ENCODE measurements at places on chromosomes 7 and 10.

GRCh38 chr10:77798940-77799339 is 127.6 kb downstream of the DLG5 start:
- DNase-seq, result no peak

GRCh38 chr10:108112218-108112617 is 947.7 kb upstream of the SORCS1 start:
- no peak for DNase-seq

DNA sequence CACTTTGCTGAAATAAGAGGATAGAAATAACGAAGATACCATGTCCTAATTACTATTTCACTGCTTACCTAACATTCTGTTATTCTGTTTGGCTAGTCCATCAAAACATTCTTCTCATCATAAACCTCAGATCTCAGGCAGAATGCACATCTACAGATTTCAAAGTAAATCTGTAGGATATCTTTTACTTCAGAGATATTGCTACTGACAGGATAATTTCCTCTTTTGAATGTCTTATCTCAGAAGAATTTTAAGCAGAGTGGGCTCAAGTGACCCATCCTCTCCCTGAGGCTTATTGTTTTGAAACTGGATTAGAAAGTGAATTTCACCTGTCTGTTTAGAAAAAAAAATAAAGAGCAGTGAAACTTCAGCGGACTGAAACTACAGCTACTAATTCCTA is 83.6 kb downstream of the SEMA3C start:
- DNase-seq, result no peak

- no peak for DNase-seq
Observed at GRCh38 chr7:44277851-44278250, 47.5 kb downstream of the CAMK2B start.

- DNase-seq, result no peak
Observed at GRCh38 chr7:151128716-151129115, 38.8 kb downstream of the GBX1 start.

DNA sequence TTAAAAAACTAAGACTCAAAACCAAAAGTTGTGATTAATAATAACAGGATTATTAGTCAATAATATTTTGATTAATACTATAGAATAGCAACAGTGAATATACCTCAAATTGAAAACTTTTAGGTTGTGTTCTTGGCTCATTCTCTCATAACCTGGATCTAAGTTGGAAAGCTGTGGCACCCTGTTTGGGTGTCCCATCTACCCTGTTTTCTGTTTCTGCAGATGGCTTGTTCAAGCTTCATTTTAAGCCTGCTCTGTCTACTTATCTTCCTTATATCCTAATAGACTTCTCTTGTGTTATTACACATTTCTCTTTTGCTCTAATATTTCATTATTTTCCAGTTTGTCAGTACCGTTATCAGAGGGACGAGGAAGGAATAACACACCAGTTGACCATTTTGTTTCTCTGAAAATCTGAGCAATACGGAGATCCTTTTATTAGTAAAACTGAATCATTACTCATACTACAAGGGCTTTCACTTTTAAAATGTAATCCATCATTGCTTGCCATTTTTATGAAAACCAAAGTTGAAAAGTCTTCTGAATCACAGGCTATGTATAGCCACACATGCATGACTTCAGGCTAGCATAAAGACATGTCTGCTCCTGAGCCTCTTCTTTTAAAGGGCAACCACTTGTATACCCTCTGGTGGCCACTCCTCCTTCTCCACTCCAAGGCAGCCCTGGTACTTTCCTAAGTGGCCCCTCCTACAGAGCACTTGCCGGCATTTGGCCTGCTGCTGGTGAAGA is 22.3 kb downstream of the COX15 start:
- no peak for DNase-seq

DNA sequence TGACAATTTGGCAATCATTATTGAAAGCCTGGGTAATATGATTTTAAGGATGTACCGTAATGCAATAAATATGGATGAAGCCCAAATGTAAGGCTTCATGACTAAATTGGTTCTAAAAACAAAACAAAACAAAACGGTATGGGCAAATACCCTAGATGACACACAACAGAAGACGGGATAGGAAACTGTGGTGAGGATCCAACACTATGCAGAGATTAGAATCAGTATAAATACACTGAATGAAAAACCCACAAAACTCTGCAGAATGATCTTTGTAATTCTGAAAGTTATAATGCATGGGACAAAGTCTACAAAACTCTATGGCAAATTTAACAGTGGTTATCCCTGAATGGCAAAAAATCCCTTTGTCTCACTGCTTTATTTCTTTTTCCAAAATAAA is 57.6 kb downstream of the MALSU1 start:
- DNase-seq, result no peak

GRCh38 chr7:101557421-101557820 is 71.7 kb downstream of the MYL10 start:
- DNase-seq, result no peak

GRCh38 chr7:158655931-158656441 is 48.6 kb downstream of the NCAPG2 start:
- no peak for DNase-seq

GRCh38 chr10:97726636-97727178 is 10.2 kb upstream of the ZFYVE27 start:
- DNase-seq, result no peak

- no peak for DNase-seq
Observed at GRCh38 chr10:52621635-52622079, 150.9 kb downstream of the MBL2 start.

GRCh38 chr7:44634839-44635591 is 28.6 kb downstream of the OGDH start:
- peak; percentile 97 for DNase-seq

GRCh38 chr10:13335881-13336280 is 12.2 kb downstream of the SEPHS1 start:
- no peak for DNase-seq

DNA sequence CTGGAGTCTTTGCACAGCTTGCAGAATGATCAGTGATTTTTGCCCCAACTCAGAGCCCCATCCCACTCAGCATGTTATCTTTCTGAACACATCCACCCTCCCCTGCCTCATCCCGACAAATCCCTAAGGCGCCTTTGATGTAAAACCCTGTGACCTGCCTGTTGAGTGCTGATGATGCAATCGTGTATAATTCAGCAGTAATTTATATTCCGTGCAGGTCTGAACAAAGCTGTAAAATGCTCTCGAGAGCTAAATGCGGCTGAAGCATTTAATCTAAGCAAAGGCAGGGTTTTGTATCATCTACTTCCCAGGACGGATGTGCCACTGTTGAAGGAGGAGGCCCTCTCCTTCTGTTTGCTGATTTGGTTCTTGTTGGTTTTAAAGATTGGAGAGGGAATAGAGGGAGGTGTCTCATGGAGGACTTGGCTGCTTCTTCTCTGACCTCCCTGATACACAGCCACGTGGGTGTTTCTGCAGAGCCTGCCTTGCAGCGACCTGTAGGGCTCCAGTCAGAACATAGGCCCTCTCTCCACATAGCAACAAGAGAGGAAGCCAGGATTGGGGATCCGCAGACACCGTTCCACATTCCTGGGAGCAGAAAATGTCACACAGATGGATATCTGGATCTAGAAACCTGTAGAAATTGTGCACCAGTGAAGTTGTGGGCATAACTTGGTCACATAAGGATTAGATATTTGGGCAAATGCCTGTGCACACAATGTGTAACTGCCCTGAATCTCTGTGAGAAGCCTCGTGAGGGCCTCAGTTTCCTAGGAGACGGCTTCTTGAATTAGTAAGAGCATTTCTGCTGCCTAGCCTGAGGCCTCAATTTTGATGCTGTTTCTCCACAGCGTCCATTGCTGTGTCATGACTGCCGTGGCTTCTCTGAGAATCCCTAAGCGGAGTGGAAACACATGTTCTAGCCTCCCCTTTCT is 90.2 kb upstream of the AGK start:
- DNase-seq, result no peak

GRCh38 chr10:3484306-3485056 is 300.5 kb downstream of the KLF6 start:
- peak; percentile 80 for DNase-seq

DNA sequence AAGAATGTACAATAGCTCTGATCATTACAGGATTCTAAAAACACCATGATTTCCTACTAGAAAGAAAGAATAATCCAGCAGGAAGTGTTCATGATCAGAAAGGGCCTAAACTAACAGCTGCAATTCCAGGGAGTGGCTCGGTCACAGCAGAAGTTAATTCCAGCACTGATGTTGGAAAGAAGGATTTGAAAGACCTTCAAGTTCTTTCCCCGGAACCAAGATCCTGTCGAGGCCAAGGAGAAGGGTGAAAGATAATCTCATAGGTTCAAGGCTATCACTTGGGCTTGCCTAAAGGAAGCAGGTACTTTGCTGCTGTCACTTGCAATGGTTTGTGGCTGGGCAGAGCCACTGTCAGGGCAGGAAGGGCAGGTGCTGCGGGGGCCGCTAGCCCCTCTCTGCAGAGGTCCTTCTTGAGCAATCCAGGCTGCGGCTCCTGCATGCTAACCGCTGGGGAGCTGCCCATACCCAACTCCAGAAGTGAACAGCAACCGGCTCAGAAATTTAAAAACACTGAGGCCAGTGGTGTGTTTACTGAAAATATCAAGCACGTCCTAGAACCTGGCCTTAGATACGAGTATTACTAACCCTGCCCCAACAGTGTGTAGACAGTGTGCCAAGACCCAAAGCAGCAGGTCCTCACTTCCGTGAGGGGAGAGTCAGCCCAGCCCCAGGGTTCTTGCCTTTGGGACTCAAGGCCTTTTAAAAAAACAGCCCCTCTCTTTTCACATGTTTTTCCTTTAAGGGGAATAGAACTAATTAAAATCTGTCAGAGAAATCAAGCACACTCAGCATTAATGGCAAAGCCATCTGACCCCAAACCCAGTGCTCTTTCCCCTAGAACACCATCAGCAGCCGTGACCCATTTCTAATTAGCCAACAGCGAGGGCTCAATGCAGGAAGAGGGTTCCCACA is 76.8 kb downstream of the VIPR2 start:
- no peak for DNase-seq

DNA sequence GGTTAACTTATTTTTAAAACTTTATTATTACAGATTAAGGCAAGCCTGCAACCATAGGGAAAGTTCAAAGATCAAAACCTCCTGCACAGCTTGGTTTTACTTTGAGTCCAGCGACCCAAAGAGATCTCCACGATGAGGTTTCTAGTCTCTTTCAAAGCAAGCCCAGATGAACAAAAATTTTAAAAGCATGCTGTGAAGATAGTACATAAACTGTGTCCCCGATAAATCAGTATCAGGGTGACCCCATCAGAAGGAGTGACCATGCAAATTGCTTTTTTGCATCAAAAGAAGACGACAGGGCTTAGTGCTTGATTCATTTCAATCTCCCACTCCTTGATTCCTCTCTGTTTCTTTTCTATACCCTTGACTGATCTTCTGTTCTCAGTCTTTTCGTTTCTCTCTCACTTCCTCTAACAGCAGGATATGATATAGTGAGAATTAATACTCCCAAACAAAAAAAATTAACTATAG is 16.0 kb upstream of the DNTT start:
- DNase-seq, result no peak

- DNase-seq, result no peak
Observed at GRCh38 chr10:69911613-69912528, 110.2 kb downstream of the COL13A1 start.
